Prostate gland (tissue), 2 donors: ENCODE measurements at places on chromosomes 6 and 20. TPM values are rescaled to one million over a fixed set of nuclear protein-coding genes. Genes with fewer than 3 reads are reported as not detected.
A peak's percentile ranks its signal among the peaks of the same experiment; 100 is the strongest.

GRCh38 chr6:11833626-11834592, 55.3 kb upstream of the ADTRP start:
- DNase-seq: no peak

DNA sequence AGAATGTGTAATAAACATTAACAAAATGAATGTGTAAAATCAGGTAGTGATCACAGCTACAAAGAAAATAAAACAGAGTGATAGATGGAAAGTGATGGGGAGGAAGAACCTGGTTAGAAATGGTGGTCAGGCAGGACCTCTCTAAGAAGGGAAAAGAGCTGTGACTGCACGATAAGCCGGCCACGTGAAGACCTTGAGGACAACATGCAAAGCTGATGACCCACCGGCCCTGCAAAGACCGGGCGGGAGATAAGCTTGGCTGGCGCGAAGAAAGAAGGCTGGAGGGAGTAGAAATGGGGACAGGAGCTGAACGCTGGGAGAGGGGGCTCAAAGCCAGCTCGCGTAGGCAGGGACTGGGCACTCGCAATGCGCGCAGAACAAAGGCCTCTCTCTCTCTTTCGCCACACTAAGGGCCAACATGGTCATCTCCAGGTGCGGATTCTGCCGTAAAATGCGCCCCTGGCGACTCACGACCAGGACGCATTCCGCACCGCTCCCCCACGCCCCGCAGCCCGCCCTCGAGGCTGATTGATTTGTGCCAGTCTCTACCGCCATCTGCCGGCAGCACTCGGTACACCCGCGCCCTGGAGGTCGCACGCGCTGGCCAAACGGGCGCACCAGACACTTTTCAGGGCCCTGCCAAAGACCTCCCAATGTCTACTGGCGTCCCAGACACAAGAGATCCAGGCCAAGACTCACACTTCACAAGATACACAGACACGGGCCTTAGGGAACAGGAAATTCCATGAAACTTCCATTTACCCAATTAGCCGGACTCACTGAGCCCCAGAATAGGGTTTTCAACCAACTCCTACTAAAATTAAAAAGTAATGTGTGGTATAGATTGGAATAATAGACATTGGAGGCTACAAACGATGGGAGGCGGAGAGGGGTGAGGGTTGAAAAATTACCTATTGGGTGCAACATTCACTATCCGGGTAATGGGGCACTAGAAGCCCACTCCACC, 9.4 kb downstream of the DEFB132 start:
- DNase-seq: peak; percentile 75

Gene CEP250
- total RNA-seq: 35.2 TPM

- DNase-seq: no peak
Observed at GRCh38 chr6:40569162-40569910, 17.8 kb downstream of the LRFN2 start.

Gene C6orf163
- 7.4 TPM for total RNA-seq

Gene TFAP2D
- total RNA-seq: not detected
